ENCODE measurements at places on chromosomes 11 and 22.

- no peaks in the 10 kb centered on the region for H3K27me3 ChIP-seq
- no peak overlapping the region for H3K4me3 ChIP-seq
- no peaks in the 10 kb centered on the region for H3K4me1 ChIP-seq
- no peak for DNase-seq
- no peak overlapping the region for H3K27ac ChIP-seq
Measured at GRCh38 chr22:42163515-42163914, 32.9 kb upstream of the CYP2D6 start.

DNA sequence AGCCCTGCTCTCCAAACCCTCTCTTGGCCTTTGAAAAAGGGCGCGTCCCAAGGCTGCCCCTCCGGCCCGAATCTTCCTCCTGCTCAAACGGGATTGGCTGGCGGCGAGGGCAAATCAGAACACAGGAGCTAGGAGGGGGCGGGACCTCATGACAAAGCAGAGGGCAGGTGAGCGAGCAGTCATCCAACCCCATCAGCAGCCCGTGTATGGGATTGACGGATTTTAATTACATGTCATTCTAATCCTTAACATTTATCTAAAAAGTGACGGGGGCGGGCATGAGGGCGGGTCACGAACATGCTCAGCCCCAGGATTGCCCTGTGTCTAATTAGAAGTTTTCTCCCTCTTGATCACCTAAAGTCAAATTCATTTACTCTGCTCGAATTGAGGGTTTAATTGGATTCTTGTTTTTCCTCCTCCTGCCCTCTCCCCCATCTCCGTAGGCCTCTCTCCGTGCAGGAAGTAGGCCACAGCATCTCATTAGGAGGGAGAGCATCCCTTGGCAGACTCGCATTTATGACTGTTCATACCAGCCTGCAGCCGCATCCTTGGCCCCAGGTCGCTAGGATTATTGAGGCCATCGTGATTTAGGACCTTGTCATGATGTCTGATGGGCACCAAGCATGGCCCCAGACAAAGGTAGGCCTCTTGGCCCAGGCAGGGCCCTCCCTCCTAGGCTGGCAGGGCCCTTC lies 147.1 kb downstream of the CHST1 start:
- no peak overlapping the region for H3K4me3 ChIP-seq
- no peaks in the 10 kb centered on the region for H3K27me3 ChIP-seq
- H3K36me3 ChIP-seq = no peaks in the 10 kb centered on the region
- DNase-seq = no peak

DNA sequence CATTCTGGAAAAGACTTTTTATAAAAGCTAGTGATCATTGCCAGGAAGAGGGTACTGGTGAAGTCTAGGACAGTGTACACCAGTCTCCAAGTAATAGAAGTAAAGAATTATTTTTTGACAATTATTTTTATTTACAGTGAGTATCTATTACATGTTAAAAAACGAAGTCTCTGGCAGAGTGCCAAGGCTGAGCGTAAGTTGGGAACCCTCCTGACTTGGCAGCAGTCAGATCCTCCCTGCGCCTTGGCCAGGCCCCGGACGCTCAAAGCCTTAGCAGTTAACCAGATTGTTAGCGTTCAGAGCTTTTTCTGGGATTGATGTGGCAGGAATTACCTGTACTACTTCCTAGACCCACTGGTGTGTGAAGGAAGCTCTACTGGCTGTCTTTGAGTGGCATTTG lies 38.1 kb upstream of the CTTN start:
- H3K27ac ChIP-seq = no peak overlapping the region
- H3K36me3 ChIP-seq = peaks cover 12% of the 10 kb centered on the region
- no peaks in the 10 kb centered on the region for H3K27me3 ChIP-seq

DNA sequence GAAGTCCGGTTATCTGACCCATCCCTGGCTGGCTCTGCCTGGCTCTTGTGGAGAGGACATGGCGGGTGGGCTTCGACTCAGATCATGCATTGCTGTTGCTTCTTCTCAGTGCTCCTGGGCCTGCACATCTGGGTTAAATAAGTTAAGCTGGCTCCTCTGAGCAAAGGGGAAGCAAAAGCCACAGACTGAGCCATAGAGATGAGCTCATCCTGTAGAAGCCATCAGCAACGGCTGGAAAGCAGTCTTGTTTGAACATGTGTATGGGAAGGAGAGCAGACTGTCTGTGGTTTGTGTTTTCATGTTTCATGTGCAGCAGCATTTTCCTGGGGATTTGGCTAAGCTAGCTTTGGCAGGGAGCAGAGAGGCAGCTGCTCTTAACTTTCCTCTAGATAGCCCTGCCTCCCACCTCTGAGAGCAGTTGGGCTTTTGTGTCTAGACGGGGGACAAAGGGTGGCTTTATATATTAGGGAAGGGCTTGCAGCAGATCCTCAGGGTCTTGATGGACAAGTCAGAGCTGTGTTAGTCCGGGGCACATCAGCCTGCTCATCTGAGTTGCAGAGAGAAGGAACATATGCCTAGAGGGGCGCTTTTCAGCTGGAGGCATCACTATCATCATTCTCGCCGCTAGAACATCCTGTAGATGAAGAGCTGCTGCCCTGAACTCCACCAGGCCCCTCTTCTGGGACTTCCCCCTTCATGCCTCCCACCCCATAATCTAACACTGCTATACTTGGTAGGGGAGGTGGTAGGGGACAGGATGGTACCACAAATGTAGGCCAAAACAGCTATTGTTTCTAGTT lies 14.9 kb downstream of the DCPS start:
- peak overlapping the region; percentile 59 for H3K27ac ChIP-seq
- H3K4me1 ChIP-seq = peaks cover 8% of the 10 kb centered on the region
- no peaks in the 10 kb centered on the region for H3K36me3 ChIP-seq
- no peak overlapping the region for H3K4me3 ChIP-seq
- no peak for DNase-seq

DNA sequence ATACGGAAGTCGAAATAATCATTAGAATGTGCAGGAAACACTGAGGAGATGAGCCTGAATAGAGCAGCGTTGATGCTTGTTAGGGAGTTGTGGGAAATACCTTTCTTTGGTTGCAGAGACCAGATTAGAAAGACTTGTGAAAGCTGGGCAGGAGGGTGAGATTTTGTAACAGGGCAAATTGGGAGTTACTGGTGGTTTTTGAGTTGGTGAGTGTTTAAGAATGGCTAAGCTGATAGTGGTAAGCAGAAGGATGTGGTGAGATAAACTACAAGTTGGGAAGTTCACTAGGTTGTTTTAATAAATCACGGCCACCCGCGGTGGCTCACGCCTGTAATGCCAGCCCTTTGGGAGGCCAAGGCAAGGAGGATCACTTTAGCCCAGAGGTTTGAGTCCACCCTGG lies 34.4 kb downstream of the MCAM start:
- peaks cover 9% of the 10 kb centered on the region for H3K36me3 ChIP-seq
- no peaks in the 10 kb centered on the region for H3K4me1 ChIP-seq
- no peak overlapping the region for H3K27ac ChIP-seq

Data from body of pancreas (tissue), 4 donors.